ENCODE measurements at places on chromosomes 3 and 15.

DNA sequence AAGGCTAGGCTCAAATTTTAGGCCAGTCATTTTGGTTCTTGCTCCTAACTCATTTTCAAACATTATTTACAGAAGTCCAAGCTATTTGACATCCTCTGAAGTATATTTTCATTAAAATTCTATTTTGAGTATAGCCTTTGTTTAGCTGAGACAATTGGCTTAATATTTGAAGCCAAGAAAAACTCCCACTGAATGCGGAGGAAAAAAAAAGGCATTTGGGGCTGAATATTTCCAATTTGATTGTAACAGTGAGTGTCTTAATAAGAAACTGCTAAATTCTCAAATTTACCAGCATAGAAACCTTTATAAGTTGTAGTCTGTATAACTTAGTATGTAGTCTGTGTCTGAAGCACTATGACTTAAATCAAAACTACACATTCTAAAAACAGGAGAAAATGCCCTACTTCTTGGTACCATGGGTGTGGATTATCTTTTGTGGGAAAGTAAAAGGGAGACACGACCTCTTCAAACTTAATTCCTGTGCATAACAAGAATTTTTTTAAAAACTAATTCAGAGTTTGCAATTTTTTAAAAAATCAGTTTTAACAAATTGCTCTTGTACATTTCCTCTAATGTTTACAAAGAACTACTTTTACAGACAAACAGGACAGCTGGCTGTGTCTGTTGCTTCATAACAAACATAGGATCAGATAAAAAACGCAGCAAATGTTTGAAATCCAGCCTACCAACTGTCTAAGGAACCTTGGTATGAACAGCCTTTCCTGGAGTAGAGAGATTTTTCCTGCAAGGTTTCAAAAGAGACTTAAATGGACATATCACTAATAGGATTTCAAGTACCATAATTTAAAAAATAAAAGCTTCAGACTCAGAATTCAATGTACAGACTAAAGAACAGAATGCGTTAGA, 52.7 kb upstream of the LMOD3 start:
- DNase-seq = no peak

DNA sequence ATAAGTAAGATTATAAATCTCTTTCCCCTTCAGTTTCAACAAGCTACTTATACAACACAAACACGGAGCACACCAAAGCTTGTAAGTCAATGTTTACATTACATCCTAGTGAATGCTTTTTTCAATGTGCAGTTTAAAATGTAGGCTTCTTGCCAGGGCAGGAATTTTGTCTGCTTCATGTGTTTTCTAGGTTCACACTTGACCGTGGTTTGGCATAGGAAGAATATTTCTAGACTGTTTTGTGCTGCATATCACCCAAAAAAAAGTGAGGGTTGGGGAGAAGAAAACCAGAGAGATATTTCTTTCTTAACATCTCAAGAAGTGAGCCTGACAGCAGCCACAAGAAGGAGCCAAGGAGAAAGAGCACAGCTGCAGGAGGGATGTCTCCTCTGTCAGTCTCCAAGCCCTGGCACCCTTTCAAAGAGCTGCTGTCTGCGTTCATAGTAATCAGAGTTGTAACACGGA, 255.8 kb downstream of the MEIS2 start:
- no peak for DNase-seq

DNA sequence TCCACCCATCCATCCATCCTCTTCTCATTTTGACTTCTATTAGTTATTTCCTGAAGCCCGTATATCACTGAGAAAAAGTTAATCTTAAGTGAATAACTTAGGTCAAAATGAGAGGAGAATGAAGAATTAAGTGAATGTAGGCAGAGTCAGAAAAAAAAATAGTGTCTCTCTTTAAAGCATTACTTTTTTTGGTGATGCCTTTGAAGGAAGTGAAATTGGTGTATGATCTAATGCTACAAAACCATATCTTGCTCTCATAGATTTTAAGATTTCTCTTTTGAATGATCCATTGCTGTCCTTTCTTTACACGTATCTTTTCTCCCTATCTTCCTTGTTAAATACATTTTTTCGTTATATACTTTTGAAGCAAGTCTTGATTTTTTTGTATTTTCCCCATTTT, 23.4 kb downstream of the FNDC3B start:
- no peak for DNase-seq

DNA sequence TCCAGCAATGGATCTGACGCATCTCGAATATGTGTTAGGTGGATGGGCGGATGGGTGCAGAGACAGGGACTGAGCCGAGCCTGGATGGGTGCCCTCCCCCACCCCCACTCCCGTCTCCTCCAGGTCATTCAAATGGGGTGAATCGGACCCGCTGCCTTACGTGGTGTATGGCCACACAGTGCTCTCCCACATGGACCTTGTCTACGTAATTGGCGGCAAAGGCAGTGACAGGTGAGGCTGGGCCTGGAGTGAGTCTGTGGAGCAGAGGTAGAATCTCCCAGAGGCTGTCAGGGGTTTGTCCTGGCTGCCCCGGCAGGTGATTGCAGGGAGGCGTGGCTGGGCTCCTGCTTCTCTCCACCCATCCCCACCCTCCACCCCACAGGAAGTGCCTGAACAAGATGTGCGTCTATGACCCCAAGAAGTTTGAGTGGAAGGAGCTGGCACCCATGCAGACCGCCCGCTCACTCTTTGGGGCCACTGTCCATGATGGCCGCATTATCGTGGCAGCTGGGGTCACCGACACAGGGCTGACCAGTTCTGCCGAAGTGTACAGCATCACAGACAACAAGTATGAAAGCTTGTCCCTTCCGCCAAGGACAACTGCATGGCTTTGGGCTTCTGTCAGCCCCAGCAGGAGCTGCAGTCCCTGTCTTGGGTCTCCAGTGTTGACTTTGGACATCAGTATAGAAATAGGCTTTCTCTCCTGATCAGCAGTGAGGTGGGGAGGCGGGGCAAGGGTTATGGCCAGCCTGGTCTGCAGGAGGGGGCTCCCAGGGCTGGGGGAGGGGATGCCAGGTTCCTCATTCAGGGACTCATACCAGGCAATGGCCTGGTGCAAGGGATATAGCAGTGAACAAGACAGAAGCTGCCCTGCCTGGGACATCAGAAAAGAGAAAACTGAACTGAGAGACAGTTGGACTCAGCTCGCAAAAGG, 3.4 kb downstream of the KLHL40 start:
- no peak for DNase-seq

DNA sequence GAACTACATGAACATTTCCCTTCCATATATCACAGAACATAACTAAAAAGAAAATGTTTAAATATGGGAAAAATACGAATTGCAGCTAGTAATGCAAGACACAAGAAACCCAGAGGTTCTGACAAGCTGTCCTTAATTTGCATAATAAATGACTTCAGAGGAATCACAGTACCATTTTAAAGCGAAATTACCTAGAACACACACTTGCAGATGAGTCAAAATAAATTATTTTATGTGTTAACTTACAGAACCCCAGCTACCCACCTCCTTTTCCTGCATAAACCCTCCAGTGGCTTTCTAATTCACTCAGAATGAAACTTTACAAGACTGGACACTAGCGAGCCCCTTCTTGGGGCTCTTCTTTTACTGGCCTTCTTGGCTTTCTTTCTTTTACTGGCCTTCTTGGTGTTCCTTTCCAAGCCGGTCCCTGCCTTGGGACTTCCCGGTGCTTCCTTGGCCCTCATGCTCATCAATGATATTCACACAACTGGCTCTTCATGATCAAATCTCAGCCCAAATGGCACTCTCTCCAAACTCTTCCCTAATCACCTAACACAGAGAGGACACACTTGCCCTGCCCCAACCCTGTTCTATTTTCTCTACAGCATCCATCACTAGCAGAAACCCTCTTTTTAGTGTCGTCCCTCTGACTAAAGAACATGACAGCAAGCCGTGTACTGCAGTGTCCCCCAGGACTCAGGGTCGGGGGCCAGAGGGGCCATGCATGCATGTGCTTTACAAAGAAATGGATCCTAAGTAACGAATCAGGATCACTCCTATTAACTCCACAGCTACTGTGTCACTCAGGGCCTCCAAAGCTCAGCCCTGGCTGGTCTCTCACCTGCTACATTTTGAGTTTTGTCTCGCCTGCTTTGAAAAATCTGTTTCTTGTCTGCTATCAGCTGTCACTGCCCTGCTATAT, 4.8 kb downstream of the CHSY1 start:
- no peak for DNase-seq

DNA sequence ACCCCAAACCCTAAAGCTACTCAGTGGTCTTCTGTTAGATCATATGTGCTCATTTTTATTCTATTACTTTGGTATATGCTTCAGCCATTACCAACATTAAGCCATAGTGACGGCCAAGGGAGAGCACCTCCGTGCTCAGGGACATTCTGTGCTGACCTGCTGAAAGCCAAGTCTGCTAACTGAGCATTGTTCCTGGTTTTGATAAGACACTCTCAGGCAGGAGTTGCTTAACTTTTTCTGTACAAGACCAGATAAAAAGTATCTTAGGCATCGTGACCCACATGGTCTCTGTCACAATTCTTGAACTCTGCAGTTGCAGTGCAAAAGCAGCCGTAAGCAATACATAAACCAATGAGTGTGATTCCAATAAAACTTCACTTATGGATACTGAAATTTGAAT, 100.6 kb downstream of the KLHL25 start:
- DNase-seq = peak; percentile 69

DNA sequence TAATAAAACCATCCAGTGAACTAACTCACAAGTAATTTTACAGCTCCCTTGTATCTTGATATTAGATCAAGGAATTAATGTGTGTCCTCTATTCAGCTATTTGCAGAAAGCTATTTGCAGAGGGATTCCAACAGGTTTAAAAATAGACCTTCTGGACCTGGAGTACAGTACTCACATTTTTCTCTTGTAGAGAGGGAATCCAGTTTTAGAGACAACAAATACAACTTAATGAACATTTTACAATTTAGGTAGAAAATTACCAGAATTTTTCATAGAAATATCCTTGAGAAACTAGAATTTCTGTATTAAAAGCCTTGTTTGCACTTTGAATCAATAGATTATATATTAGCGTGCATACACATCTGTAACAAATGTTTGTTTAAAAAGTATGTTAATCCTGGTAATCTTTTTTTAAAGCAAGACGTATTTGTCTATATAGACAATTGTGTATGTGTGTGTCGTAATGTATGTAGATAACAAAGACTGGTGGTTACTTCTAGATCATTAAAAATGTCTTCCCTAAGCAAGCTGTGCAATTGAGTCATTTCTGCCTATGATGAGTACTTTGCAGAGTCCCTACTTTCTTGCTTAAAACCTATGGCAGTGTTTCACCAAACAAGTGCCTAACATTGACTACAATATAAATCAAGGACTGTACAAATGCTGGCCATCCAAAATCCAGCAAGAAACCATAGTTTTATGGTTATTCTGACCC, 57.9 kb downstream of the PPP2R3A start:
- no peak for DNase-seq

DNA sequence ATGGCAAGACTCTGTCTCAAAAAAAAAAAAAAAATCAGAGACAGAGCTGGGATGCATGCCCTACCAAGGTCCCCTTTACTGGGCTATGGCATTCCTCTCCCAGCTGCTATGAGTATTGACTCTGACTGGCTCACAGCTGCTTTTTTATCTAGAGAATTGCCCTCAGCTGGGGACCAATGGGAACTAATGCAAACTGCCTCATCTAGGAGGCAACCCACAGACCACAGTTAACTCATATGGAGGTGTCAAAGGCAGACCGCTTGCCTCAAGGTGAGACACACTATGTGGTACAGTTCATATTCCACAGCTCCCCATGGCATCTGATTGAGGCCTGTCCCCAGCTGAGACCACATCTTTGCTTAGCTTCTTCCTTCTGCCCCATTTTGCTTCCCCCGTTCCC, 183.5 kb upstream of the EOMES start:
- no peak for DNase-seq

GRCh38 chr3:138062037-138062436, 52.1 kb downstream of the CLDN18 start:
- no peak for DNase-seq

GRCh38 chr3:106068795-106069194, 200.0 kb upstream of the CBLB start:
- no peak for DNase-seq

GRCh38 chr3:11244121-11244677, 28.0 kb upstream of the ATG7 start:
- DNase-seq = no peak

DNA sequence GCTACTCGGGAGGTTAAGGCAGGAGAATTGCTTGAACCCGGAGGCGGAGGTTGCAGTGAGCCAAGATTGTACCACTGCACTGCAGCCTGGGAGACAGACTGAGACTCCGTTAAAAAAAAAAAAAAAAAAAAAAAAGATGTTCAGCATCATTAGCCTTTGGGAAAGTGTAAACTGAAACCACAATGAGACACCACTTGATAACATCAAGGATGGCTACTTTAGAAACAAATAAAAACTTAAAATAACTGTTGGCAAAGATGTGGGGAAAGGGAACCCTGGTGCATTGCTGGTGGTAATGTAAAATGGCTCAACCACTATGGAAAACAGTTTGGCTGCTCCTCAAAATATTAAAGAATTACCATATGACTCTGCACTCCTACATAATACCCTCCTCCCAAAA, 1.9 kb downstream of the LEO1 start:
- DNase-seq = no peak

DNA sequence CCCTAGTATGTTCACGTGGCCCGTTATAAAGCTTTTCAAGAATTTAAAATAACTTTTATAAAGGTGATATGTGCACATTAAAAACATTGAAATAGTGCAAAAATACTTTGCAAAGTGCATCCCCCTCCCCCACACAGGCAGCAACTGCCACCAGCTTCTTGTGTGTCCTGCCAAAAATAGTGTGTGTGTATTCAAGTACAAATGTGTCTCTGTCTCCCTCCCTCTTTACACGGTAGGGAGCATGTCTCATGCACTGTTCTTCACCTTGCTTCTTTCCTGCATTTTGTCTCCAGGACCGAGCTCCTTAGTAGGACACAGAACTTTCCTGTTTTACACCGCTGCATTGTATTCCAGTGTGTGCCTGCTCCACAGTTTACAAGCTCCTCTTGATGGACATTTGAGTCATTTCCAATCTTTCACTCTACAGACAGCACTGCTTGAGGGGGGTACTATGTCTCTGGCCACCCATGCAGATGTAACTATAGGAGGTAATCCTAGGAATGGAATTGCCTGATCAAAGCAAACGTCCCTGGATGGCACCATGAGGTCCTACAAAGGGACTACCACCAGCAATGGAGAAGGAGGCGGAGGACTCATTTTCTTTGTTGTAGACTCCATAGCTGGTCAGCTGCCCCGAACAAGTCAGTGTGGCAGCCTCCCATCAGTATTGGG, 52.4 kb downstream of the SLC6A6 start:
- DNase-seq = no peak

DNA sequence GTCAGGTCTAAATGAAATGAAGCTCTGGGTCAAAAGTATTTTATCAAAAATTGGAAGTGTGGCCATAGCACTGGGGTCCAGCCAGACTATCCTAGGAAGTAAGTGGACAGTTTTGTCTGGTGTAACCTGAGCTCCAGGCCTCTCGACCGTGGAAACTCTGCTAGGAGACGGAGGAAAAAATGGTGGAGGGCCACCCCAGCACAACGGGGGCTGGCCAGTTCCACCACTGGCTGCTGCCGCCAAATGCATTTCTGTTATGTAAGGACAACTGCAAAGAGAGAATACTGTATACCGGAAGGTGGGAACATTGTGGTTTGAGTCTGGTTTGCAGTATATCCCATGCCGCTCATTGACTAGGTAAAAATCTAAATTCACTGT, 235.7 kb downstream of the GREM1 start:
- no peak for DNase-seq
